ENCODE measurements at places on chromosomes 5 and 9.
A peak's percentile ranks its signal among the peaks of the same experiment; 100 is the strongest.

DNA sequence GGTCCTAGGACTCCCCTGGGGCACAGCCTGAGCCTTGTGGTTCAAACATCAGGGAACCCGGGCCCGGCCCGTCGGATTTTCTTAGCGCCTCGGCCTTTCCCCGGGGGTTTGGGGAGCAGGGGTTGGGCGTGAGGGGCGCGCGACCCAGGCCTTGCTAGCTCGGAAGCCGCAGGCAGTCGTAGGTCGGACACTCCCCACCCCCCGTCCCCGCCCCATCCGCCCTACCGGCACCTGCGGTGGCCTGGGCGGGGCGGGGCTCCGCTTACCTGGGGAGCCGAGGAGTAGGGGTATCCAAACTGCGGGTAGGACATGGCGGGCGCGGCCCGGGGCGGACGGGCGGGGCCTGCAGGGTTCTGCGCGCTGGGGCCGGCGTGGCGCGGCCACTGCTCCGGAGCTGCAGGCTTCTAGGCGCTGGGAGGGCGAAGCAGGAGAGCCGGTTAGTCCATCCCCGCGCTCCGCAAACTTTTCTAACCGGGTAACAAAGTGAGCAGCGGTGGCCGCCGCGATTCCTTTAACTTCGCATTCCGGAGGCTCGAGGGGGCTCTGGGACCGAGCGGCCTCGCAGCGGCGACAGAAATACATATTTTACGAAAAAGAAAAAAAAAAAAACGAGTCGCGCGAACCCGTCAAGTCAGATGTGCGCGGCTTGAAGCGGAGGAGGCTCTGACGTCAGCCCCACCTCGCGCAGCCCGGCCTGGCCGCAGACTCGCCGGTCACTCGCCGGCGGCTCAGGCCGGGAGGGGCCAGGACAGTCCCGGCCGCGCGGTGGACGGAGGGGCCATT lies at the start of gene IRX4:
Gene IRX4 (minus strand): TSS at position 589 of the 783 bp plus-strand sequence. CDS start 278 bp downstream, at position 311.
- peak; percentile 46 for DNase-seq

- DNase-seq, result no peak
Measured at GRCh38 chr9:91086657-91087461, 274.9 kb downstream of the AUH start.

- no peak for DNase-seq
Measured at GRCh38 chr5:78651468-78651867, 2.9 kb upstream of the LHFPL2 start.

- DNase-seq, result no peak
Measured at GRCh38 chr9:25733336-25733982, 55.2 kb upstream of the TUSC1 start.

GRCh38 chr9:93463638-93464248 lies 10.4 kb upstream of the FAM120AOS start:
- DNase-seq, result no peak

- no peak for DNase-seq
Measured at GRCh38 chr5:168832308-168832707, 253.1 kb upstream of the PANK3 start.

- no peak for DNase-seq
Measured at GRCh38 chr5:90093751-90094485, 315.6 kb downstream of the CETN3 start.

DNA sequence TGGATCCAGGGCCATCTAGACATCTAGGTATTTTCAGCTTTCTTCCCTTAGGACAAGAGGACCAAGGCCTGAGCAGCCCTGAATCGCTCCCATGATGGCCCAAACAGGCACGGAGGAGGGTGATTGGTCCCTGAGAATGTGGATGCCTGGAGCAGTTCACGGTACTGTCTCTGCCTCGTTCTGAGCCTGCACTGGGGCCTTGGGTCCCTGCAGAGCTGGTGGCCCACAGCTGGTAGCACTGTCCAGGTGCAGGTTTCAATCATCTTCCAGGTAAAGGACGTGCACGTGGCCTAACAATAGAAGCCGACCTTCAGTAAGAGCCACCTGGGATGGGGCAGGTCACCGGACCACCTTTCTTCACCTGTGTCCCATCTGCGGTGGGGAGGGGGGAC lies 19.4 kb upstream of the FCN1 start:
- no peak for DNase-seq

DNA sequence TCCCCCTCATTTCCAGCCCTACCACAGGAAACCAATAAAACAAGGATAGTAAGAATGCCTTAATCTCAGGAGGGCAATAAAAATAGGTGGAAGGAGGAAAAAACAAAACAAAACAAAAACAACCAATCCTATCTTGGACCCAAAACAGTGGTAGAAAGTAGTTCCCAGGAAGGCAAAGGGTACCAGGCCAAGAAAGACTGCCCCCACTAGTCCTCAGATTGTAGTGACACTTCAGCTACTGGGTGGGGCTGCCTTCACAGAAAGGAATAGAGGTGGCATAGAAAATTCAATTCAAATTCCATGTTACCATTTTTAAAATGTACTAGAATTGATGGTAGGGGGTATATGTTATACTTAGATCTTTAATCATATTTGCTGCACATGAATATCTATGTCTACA lies 59.3 kb downstream of the DPYSL3 start:
- DNase-seq, result no peak

GRCh38 chr5:104189031-104189430 lies 626.4 kb upstream of the NUDT12 start:
- DNase-seq, result no peak

DNA sequence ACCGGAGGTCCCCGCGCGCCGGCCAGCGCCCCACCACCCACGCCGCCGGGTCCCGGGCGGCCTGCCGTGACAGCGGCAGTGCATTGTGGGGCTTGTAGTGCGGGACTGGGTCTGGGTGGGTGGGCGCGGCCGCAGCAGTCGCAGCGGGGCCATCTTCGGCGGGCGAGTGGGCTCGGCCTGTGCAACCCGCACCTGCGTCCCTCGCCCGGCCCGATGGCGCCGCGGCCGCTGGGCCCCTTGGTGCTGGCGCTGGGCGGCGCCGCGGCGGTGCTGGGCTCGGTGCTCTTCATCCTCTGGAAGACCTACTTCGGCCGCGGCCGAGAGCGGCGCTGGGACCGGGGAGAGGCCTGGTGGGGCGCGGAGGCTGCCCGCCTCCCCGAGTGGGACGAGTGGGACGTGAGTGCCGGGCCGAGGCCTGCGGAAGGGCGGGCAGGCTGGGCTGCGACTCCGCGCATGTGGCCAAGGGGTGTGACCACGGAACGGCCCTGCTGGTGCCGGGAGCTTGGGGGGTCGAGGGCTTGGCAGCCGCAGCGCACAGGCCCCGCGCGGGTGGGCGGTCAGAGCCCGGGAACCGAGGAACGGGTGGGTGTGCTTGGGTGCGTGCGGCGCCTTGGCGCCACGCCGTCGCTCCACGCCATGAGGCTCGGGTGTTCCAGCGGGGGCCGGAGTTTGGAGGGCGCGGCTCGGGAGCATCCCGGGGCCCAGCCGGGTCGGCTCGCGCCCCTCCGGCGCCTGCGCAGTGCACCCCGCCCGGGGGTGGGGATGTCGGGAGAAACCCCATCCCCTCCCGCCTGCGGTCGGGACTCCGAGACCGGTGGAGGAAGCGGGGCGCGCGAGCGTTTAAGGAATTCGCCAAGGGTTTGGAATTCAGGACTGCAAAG lies at the start of gene ARL10:
Gene ARL10 (plus strand): TSS at position 137 of the 881 bp plus-strand sequence. CDS start 77 bp downstream, at position 214.
- peak; percentile 73 for DNase-seq

GRCh38 chr5:55384072-55384471 lies 76.3 kb downstream of the MTREX start:
- no peak for DNase-seq

DNA sequence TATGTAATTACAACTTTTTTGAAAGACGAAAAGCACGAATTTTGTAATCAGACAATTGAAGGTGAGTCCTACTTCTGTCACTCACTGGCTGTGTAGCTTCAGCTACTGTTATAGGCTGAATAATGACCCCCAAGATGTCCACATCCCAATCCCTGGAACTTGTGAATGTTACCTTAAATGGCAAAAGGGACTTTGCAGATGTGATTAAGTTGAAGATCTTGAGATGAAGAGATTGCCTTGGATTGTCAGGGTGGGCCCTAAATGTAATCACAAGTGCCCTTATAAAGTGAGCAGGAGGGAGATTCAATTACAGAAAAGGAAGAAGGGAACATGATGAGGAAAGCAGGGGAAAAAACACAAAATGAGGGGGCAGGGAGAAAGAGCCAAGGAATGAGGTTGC lies 326.2 kb upstream of the MSX2 start:
- no peak for DNase-seq

Measured in psoas muscle (tissue), 8 donors.